ENCODE measurements at places on chromosomes 16 and 17.

- DNase-seq: no peak
Observed at GRCh38 chr17:66941773-66942450, 22.6 kb upstream of the CACNG4 start.

GRCh38 chr17:27233059-27233458 is 60.9 kb upstream of the WSB1 start:
- no peak for DNase-seq

- DNase-seq: no peak
Observed at GRCh38 chr16:1552129-1552528, 18.7 kb downstream of the TMEM204 start.

- DNase-seq: no peak
Observed at GRCh38 chr16:77991701-77992100, 30.6 kb upstream of the CLEC3A start.

- DNase-seq: no peak
Observed at GRCh38 chr17:41691031-41691777, 2.5 kb downstream of the EIF1 start.

GRCh38 chr16:23362460-23363317 is 60.6 kb downstream of the SCNN1B start:
- DNase-seq: no peak

- DNase-seq: no peak
Observed at GRCh38 chr17:40378966-40379365, 14.4 kb upstream of the GJD3 start.

DNA sequence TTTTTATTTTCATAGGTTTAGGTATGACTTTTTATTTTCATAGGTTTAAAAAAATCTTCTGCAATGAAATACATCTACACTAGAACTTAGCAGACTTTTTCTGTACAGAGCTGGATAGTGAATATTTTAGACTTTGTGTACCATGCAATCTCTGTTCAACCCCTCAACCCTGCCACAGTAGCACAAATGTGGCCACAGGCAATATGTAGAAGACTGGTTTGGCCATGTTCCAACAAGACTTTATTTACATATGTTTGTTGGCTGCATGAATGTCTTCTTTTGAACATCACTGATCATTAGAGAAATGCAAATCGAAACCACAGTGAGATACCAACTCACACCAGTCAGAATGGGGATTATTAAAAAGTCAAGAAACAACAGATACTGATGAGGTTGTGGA is 229.2 kb downstream of the SHISA9 start:
- no peak for DNase-seq

Measured in AG20443 (cell line).